CD4-positive, alpha-beta T cell treated with Interferon alpha-2 for 1 hour (primary cell): ENCODE measurements at places on chromosomes 4 and X.

GRCh38 chrX:44675362-44676024 lies 132.8 kb upstream of the FUNDC1 start:
- no peak for DNase-seq

GRCh38 chr4:165359506-165359905 lies 19.3 kb upstream of the CPE start:
- DNase-seq: no peak

DNA sequence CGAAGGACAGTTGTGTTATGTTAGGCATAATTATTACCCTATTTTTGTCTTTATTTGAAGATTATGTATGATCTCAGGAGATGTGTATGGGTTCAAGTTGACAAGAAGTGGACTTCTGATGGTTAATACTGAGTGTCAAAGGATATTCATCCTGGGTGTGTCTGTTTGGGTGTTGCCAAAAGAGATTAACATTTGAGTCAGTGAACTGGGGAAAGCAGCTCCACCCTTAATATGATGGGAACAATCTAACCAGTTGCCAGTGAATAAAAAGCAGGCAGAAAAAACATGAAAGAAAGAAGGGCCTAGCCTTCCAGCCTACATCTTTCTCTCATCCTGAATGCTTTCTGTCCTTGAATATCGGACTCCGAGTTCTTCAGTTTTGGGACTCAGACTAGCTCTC lies 332.6 kb downstream of the DTHD1 start:
- no peak for DNase-seq

DNA sequence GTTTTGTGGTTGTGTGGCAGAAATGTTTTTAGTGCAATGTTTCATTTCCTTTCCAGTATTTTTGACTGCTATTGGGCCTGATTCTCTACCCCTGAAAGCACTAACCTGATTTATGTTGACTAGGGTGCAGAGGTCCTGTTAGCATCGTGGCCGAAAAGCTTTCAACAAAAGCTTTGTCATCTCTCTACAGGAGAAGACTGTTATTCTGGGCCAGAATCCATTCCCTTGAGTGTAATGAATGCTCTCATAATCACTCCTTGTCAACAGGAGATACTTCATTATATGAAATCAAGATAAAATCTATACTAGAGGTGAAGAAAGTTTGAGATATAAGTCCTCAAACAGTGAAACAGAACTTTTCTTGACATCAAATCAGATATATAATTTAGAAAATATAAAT lies 195.5 kb downstream of the ZNF330 start:
- no peak for DNase-seq

GRCh38 chr4:94428884-94429283 lies 22.9 kb upstream of the PDLIM5 start:
- no peak for DNase-seq

GRCh38 chr4:183289688-183290087 lies 30.4 kb downstream of the CLDN22 start:
- no peak for DNase-seq

DNA sequence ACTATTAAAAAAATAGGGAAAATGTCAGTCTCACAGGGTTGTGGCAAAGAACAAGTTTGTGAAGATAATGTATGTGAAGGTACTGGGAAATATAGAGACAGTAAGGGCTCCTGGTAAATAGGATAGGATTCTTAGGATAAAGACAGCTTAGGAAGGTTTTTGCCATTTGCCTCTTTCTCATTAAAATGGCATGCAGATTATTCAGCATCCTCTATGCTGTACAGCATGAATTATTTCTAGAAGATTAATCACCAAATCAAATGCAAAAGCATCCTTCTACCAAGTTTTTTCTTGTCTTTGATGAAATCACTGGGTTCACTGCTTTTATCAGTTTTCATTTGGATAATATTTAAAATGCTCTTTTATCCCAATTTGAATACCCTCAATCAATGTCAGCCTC lies 142.8 kb downstream of the NDST3 start:
- DNase-seq: no peak

- DNase-seq: no peak
Measured at GRCh38 chr4:143417679-143418403, 81.2 kb downstream of the GAB1 start.

DNA sequence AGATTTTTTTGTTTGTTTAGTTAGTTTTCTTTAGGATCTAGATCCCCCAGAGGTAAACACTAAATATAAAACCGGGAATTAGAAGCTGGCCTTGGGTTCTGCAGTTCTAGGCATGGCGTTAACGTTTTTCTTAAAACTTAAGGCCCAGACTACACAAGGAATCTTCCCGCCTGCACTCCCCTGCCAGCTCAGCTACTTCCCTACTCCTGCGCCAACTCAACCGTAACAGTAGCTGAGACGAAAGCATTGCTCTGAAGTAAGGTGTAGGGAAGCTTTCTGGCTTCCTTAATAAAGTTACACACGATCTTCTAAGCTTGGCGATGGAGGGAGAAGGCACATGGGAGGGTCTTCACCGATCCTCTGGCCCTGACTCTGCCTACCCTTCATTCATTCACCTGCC lies 37.1 kb downstream of the CPE start:
- DNase-seq: no peak

- no peak for DNase-seq
Measured at GRCh38 chrX:152960115-152960514, 33.8 kb downstream of the PNMA5 start.
